ENCODE measurements at places on chromosomes 3 and 15.

DNA sequence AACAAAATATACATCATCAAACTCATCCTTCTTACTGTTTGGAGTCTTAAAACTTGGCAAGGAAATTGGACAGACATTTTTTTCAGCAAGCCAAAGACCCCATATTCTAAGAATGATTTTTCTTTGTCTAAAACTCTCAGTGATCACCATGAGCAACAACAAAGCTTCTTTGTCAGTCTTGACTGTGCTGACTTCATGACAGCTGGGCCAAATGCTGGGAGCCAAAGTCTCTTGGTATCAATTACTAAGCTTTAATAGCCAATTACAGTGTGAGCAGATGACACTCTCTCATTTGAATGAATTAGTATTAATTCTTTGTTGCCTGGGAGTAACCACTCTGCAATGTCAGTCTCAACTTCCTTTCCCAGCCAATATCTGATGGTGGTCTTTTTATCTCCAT lies 48.1 kb upstream of the GK5 start:
- DNase-seq: no peak

DNA sequence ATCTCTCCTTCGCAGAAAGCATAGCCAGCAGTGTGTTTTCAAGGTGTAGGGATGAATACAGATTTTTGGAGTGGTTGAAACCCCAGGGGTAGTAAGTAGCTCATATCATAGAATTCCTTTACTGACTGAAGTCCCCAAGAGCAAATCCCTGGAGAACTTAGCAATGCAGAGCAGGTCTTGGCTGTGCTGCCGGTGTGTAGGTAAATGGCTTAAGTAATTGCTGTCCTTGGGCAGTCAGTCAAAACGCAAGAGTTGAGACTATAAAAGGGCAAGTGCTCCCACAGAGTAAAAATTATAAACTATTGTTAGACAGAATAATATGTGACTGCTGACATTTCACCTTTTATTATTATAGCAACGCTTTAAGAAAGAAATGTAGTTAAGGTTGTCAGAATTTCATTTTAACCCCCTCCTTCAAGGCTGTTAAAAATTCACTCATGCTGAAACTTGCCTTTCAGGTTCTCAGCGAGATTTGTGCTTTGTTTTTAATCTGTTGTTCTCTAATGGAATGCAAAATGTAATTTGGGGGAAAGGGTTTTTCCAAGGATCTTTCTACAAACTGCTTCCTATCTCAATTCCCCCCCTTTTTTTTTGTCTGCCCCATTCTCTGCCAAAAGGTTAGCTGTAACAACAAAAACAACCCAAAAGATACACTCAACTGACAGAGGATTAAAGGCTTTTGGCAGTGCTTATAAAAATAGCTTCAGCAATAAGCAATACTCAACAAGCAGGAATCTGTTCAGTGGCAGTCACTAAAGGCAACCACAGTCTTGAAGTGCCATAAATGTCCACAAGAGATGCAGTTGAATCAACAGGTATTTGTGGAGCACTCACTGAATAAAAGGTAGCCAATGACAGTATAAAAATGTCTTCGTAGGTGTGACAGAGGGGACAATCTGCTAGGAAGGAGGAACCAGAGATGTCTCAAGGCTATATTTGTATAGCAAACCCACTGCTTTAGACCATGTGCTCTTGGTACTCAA lies 105.3 kb downstream of the THRB start:
- DNase-seq: no peak

DNA sequence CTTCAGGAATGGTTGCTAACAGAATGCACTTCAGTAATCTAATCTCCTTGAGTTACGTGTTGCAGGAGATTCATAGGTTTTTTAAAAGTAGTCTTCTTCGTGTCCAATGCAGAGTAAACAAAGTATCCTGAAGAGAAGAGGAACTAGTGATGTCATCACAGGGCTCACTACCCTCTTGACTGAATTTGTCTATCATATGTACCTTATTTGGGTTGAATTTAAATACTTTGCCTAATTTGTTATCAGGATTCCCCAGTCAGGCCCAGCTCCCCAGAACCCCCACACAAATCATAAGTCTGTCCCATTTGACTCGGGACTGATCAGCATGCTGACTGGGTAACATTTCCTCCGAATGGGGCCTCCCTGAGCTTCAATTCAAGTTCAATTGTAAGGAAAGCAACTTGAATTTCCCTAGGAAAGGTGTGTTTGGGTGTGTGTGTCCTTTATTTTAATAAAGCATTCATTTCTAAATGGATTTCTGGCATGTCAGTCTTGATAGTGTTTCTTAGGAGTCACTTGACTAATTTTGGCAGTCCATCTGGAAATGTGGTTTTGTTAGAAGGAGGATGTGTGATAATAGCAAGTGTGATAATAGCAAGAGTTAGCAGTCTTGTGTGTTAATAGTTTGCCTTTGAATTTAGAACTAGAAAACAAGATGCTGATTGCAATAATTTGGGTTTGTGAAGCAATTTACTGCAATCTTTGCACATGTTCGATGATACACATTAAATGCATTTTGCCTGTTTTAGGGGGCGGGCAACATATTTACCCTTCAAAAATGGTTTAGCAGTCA lies 21.9 kb downstream of the OXNAD1 start:
- DNase-seq: no peak

GRCh38 chr15:96223939-96224338 lies 106.6 kb upstream of the NR2F2 start:
- DNase-seq: no peak

- DNase-seq: no peak
Measured at GRCh38 chr15:93837450-93837849, 393.9 kb upstream of the MCTP2 start.

- DNase-seq: no peak
Measured at GRCh38 chr15:101203029-101203573, 48.7 kb downstream of the CHSY1 start.

- DNase-seq: no peak
Measured at GRCh38 chr3:39137435-39137936, 15.9 kb downstream of the CSRNP1 start.

DNA sequence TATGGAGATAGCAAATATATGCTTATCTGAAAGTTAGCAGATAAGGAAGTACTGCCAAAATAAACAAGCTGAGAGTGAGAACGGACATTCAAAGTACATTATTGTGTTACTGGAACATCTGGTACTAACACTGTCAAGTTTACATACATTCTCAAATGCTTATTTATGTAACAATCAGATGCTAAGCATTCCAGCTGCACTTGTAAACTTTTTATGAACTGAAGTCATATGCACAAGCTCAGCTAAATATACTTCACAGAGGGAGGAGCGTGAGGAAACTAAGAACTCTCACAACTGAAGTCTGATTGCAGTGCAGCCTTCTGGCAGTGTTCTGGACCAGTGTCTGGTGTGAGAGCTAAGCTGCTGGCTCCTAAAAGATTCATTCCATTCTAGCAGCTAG lies 223.7 kb upstream of the NANOGP8 start:
- DNase-seq: no peak

- DNase-seq: no peak
Measured at GRCh38 chr3:132318451-132318850, 1.2 kb downstream of the ACP3 start.

DNA sequence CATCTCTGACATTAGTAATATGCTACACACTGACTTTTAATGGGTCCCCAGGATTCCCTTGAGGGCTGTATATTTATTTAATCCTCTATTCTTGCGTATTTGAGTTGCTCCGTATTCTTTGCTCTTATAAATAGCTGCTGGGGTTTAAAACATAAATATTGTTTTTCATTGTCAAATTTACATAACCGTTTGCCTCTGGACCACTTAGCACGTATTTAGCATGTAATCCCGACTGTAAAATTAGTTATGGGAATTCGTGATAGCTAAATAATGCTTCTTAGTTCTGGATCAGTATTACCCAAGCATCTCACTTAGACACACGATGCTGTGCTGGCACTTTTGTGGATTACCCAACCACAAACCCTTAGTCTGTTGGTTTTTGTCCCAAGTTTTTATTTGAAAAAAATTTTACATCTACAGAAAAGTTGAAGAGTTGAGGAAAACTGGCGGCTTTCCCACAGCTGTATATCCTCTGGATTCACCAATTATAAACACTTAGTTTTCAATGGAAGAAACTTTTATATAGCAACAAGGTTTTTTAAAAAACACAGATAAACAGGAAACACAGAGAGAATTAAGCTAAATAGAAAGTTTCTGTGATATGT lies 296.8 kb upstream of the TPM1 start:
- DNase-seq: no peak

GRCh38 chr3:183933160-183933559 lies 48.5 kb upstream of the PARL start:
- DNase-seq: no peak

DNA sequence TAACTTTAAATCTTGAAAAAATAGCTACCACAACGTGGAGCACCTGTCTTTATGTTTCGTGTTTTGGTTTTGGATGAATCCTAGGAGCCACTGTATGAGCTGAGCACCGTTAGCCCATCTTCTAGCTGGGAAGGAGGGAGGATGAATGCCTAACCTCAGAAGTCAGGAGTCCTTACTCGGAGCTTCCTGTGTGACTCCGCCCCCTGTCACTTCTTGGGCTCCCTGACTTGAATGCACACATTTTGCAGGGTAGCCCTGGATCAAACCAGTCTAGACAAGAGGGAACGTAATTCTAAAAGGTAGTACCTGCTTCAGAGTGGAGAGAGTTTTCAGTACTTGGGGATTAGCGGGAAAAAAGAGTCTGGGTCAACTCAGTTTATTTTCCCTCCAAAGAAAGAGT lies 5.3 kb downstream of the GABRA5 start:
- DNase-seq: no peak

GRCh38 chr3:40979962-40980361 lies 219.3 kb upstream of the CTNNB1 start:
- DNase-seq: no peak

DNA sequence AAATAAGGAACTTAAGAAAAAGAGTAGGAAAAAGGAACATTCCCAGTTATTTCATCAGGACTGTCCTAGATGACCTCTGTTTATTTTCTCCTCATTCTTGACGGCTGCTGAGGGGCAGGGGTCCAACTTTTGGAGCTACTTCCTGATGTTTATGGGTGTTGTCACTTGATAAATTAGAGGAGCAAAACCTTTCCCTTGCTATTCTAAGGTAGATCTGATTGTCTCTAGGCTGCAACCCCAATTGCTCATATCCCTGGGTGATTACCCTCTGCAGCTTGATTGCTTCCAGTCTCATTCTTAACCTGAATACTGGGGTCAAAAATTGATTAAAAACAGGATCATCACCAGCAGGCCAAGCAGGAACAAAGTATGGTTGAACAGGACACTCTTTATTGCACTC lies 311.0 kb upstream of the NDN start:
- DNase-seq: no peak

DNA sequence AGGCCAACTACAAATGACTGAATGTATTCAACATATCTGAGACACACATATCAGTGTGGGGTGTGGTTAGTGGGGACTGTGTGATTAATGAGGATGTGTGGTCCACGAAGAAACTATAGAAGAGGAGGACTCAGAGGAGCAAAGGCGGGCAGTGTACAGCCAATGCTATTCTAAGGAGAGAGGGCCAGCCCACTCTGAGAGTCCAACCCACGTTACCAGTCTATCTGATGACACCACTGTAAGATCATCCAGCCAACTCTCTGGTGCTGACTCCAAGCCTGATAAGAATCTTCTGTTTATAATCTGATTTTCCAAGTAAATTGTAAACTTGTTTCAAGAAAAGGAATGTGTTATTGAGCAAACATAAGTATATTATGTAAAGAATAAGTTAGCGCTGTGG lies 47.2 kb downstream of the MCF2L2 start:
- DNase-seq: no peak

GRCh38 chr3:18363338-18363737 lies 61.8 kb downstream of the SATB1 start:
- DNase-seq: no peak

- no peak for DNase-seq
Measured at GRCh38 chr3:42729404-42730145, 27.0 kb upstream of the HHATL start.

DNA sequence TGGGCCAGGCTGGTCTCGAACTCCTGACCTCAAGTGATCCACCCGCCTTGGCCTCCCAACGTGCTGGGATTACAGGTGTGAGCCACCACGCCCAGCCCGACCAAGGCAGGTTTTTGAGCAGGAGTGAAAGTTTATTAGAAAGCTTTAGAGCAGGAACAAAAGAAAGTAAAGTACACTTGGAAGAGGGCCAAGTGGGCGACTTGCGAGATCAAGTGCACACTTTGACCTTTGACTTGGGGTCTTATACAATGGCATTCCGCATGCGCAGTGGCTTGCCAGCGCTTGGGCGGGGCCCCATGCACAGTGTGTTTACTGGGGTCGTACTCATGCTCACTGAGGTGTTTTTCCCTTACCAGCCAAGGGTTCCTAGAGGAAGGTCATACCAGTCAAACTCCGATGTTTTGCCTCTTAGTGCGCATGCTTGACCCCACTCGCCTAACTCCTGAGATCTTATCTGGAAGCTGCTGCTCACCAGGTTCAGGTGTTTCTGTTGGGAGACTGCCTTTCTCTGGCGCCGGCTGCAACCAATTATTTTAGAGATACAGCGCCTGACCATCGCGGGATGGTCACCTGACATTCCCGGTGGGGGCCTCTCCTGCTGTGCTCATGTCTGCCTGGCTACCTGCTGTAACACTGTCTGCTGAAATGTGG lies 46.9 kb upstream of the FLNB start:
- DNase-seq: no peak

DNA sequence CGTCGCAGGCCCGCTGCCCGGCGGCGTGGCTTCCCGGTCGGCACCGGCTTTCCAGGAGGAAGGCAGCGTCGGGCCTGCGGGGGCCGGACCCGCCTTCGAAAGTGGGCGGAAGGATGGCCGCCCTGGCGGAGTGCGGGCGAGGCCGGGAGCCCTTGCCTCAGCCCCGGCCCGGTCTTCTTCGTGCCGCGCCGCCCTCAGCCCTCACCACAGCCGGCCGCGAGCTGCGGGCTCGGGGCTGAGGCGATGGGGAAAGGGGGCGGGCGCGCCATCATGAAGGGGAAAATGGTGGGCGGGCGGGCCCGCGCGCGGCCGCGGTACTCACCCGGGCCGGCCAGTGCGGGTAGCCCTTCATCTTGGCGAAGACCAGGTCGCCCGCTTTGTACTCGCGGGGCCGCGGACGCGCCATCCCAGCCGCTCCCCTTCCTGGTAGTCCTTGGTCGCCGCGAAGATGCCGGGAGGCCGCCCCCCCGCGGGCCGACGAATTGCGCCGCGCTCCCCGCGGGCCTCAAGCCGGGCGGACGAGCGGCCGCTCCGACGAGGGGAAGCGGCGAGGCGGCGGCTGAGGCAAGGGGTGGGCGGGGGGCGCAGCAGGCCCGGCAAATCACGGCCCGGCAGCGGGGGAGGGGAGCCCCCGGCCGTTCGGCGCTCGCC lies 489 bp downstream of the HDGFL3 start:
- peak; percentile 12 for DNase-seq

GRCh38 chr3:16395212-16395611 lies 118.3 kb downstream of the RFTN1 start:
- no peak for DNase-seq
